ENCODE measurements at places on chromosomes 3 and 15.

- DNase-seq: no peak
Observed at GRCh38 chr3:157639756-157640426, 136.7 kb upstream of the VEPH1 start.

GRCh38 chr3:11606865-11607440, 36.8 kb downstream of the VGLL4 start:
- no peak for DNase-seq

GRCh38 chr3:155604126-155604525, 140.7 kb downstream of the PLCH1 start:
- no peak for DNase-seq

GRCh38 chr3:115646027-115646690, 22.8 kb downstream of the GAP43 start:
- DNase-seq: no peak

DNA sequence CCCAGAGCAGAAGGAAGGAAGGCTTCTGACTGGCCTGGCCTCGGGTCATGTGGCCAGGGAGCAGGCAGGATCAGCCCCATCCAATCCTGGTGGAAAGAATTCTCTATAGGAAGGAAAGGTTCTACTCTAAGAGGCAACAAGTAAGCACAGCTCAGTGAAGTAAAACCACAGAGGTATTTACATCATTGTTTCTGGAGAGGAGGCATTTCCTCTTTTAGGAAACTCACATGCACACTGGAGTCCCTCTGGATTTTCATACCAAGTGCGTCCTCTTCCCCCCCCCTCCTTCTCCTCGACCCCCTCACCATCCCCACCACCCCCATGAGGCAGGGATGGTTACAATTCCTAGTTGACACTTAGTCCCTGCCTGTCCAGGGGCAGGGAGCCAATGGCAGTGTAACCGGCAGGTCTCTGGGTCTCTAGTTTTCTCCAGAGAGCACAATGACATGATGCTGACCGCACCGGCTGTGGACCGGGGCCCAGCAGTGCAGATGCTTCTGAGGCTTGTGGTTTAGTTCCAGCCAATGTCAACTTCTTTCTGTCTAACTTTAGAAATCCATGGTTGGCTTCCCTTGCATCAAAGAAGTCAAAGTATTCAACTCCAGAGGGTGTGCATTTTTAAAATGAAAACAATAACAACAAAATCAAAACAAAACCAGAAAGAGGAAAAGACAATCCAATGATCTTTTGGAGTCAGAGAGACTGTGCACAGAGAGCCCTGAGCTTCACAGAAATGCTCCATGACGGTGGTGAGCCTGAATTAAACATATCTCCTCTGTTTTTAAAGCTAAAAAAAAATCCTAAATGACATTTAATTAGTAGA, 230.3 kb upstream of the TLE3 start:
- DNase-seq: no peak

DNA sequence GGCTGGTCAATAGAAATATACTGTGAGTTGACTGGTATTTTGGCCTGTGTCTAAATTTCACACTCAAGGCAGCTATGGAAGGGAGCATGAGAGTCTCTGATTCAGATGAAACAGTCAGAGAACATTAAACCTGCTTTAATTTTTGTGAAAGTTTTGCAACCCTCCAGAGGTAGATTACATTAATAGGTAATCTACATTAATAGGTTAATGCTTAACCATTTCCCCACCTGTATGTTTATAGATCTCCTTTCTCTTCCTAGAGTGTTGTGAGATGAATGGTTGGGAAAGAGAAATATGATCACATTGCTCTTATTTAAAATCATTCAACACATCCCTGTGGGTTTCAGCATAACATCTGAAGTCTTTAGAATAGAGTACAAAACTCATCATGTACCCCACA, 586.9 kb upstream of the DPPA4 start:
- DNase-seq: no peak

DNA sequence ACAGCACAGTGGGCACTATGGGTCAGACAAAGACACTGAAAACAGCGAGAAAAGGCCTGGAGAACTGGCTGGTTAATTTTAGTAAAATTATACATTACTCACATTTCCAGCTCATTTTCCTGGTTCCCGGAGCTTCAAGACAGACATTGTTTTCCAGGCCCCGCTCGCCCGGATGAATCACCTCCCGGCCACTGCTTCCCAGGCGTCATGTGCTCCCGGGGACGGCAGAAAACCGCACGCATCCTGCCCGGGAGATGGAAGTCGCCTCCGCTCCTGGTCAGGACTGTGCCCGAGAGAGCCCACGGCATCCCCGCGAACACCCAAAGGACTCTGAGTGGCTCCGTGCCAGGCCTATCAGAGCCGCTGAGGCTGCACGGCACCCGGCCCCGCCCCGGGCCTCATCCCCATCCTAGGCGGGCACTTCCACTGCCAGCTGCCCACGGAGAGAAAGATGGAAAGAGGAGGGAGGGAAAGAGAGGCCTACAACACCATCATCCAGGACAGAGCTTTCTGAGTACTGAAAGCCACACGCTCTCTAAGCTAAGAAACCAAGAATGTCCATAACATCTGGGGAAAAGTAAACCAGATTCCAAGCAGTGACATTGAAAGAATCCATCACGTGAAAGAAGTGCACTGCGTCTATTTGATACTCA, 75.1 kb downstream of the VGLL4 start:
- DNase-seq: no peak

DNA sequence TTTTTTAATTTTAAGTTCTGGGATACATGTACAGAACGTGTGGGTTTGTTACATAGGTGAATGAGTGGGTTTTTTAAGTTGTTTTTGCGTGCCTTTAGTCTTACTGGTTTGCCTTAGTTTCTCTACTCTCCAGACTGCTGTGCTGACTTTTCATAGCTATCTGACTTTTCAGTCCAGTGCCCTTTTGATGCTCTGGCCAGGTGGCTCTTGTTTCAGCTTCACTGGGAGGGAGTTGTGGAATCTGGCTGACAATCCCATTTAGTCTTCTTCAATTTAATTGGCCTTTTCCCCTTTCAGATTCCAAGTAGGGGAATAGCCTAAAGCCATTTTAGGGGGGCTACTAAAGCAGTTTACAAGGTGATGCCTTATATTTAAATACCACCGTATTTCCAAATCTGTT, 30.1 kb downstream of the FNDC3B start:
- DNase-seq: no peak

- no peak for DNase-seq
Observed at GRCh38 chr15:52783929-52784798, 6.0 kb downstream of the ONECUT1 start.

DNA sequence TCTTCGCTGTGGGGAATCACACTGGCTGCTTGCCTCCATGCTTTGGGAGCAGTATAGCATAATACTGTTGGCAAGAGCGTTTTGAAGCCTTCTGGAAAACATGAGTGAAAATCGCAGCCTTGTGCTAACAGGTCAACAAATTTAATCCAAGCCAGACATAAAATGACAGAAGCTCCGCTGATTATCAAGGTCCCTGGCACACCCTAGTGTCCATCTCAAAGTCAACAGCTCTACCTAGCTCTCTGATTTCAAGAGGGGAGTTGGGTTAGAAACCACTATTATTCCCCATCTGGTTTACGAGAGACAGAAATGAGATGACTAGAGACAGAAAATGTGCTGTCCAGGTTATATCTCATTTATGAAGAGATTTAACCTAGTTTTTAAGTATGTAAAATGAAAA, 73.6 kb upstream of the MDFIC2 start:
- no peak for DNase-seq

GRCh38 chr15:31150732-31151231, 49.3 kb upstream of the TRPM1 start:
- DNase-seq: no peak

DNA sequence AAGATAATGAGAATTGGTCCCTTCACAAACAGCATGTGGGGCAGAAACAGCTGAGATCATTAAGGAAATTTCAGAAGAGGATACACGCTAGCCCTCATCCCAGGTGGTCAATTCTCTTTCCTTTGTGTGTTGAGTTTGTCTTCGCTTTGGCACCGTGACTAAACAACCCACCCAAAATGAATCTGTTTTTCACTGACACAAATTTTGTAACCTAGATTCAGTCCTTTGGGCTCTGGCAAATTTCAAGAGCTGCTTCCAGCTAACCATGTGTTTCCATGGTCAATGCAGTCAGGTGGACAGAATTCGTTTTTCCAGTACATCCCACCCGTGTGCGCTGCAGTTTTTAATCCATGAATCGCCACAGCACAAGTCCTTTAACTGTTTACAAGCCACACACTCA, 435.4 kb downstream of the WDR72 start:
- no peak for DNase-seq

GRCh38 chr3:71464613-71465012, 118.9 kb downstream of the FOXP1 start:
- DNase-seq: no peak

DNA sequence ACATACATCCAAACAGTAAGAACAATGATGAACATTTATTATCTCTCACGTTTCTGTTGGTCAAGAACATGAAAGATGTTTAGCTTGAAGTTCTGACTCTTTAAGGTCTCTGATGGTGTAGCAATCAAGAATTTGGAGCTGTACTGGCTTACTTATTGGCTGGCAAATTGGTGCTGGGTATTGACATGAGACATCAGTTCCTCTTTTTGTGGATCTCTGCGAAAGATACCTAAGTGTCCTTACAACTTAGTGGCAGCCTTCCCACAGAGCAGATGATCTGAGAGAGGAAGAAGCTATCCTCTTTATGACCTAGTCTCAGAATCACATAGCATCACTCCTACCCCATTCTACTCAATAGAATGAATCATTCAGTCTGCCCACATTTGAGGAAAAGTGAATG, 309.8 kb upstream of the DCBLD2 start:
- DNase-seq: no peak

DNA sequence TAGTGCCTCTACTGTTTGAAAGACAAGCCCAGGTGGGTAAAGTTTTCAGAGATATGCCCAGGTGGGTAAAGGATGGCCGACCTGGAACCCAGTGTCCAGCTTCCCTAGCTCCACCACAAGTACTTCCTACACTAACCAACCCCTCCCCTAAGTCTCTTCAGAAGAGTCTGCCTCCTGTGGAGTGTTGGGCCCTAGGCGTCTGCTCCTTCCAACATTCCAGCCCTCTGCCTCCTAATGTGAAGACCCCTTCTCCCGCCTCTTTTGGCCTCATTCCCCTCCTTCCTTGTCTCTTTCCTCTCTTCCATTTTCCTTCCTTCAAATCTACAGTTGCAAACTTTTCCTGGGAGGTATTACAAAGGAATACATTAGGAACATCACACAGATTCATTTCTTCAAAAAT, 38.6 kb downstream of the CNTN3 start:
- no peak for DNase-seq

DNA sequence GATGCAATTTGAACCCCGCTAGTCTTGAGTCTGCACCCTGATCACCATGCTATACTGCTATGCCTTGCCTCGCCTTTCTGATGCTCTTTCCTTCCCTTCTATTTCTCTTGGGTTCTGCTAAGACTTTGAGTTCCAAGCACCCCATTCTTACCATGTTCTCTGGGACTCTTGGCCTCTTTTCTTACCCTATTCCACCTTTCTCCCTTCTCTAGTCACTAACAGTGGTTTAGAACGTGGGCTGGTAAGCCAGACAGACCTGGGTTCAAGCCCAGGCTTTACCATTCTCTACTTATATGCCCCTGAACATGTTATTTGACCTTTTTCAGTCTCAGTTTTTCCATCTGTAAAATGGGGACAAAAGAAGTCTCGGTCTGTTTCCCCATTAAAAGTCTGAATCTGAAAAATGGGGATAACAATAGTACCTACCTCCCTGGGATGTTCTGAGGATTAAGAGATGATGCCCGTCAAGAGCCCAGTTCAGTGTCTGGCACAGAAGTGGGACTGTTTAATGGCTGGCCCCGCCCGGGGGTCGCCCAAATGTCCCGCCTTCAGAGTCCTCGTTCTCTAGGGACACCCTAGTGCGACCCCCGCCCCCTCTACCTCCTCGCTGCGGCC, 376 bp downstream of the TADA3 start:
- DNase-seq: no peak

DNA sequence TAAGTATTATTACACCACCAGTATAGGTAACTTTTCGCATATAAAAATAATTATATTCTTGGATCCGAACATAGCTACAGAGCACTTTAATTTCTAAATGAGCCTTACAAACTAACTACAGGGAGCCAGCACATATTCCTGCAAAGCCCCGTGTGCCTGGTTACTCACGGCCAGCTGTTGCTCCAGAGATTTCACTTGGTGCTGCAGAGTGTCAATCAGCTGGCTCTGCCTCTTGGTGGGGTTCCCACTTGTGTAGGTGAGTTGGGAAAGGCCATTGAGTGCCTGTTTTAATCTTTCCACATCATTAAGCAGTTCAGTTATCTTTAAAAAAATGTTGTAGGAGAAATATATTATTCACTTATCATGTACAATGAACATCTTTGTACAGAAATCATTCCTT, 98.9 kb downstream of the UACA start:
- no peak for DNase-seq

DNA sequence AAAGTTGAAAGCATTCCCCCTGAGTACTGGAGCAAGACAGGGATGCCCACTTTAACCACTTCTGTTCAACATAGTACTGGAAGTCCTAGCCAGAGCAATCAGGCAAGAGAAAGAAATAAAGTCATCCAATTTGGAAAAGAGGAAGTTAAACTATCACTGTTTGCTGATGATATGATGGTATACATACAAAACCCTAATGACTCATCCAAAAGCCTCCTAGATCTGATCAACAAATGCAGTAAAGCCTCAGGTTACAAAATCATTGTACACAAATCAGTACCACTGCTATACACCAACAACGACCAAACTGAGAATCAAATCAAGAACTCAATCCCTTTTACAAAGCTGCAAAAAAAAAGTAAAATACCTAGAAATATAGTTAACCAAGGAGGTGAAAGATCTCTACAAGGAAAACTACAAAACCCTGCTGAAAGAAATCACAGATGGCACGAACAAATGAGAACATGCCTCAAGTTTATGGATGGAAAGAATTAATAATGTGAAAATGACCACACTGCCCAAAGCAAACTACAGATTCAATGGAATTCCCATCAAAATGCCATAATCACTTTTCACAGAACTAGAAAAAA, 40.3 kb downstream of the RPL39L start:
- DNase-seq: no peak

GRCh38 chr3:183819831-183820230, 5.5 kb downstream of the MAP6D1 start:
- DNase-seq: no peak

GRCh38 chr3:17901893-17902292, 159.5 kb upstream of the TBC1D5 start:
- no peak for DNase-seq

GRCh38 chr3:112629425-112629824, 11.5 kb downstream of the CCDC80 start:
- no peak for DNase-seq

- DNase-seq: no peak
Observed at GRCh38 chr3:99872923-99873254, 55.2 kb downstream of the CMSS1 start.
